Activated T-helper 1 cell treated with anti-CD3 and anti-CD28 coated beads, Interleukin-2, amount 50 U/mL, for 16 hours (primary cell): ENCODE measurements at places on chromosomes 5 and 9.

DNA sequence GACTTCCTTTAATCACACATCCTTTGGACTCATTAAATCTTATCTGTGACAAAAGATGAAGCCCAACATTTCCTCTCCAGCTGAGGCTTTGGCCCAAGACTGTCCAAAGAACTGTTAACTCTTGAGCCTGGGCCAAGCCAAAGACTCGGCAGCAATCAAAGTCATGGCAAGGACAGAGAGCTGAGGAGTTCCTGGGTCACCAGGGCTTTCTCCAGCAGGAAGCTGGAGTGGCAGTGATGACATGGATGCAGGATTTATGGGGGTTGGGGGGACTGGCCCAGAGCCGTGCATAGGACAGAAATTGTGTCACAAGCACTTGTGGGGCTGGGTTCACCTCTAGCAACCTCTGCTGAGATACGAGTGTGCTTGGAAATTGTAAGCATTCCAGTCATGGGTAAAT lies 440.3 kb downstream of the PLK2 start:
- DNase-seq = no peak

- no peak for DNase-seq
These were observed 540.2 kb upstream of the TRPC7 start for GRCh38 chr5:136905571-136905970.

DNA sequence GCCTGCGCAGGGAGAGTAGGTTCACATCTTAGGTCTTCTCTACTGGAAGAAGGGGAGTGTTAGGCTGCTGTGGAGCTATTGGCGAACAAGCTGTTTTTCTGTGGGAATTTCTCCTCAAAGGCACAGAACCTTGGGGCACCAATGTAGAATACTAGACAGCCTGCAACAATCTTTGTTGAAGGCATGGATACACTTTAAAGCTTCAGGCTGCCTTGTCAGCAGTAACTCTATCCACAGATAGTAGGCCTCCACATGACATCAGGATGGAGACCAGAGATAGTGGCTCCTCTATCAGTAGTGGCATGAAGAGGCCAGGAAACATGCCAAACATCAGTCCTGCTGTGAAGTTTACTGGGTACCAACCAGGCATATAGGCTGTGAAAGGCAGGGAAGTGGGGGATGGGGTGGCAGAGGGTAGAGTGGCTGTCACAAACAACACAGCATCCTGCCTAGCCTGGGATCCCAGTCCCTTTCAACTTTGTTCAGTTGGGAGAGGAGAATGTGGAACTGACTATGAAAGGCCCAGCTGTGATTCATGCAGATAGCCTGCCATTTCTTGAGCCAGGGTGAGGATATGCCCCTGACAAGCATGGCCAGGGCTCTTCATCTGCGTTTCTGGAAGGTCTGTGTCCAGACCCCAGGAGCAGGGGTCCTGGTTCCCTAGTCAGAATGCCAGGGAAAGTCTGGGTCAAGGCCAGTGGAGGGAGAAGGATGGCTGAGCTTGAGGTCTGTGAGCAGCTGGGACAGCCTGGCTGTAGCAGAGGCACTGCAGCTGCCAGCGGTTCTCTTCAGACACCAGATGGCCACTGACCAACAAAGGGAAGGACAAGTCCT lies 1.0 kb upstream of the HK3 start:
- DNase-seq = no peak

- DNase-seq = no peak
These were observed 44.0 kb upstream of the PCA3 start for GRCh38 chr9:76720245-76720644.

- DNase-seq = no peak
These were observed 29.8 kb upstream of the SEC16A start for GRCh38 chr9:136512651-136513071.

DNA sequence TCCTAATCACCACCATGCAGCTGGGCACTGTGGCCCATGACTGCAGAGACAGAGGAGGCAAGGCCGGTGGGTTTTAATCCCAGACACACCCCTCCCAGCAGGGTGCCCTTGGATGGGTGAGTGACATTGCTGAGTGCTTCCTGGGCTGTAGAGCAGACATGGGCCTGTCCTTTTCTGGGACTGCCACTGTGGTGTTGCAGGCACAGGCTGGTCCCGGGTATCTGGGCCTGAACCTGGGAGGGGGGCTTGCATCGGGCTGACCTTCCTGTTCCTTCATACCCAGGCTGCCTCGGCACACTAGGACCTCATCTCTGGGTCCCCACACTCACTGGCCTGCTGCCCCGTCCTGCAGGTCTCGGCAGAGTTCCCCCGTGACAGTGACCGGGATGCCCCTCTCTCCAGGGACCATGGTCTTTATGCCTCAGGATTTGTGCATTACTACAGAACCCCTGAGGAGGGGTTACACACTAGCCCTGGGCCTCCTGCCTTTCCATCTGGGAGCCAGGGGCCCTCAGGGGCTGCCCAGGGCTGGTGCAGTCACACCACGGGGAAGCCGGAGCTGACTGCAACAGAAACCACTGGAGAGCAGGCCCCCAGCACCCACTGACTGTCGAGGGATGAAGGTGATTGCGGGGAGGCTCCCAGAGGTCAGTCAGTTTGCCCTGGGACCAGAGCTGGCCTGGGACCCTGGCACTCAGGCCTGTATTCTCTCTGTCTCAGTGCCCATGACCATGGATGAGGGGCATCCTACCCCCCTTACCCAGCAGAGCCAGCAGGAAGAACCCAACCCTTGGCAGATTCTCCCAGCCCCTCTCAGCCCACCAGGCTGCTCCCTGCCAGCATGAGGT lies 8.9 kb upstream of the SLC25A48 start:
- no peak for DNase-seq

DNA sequence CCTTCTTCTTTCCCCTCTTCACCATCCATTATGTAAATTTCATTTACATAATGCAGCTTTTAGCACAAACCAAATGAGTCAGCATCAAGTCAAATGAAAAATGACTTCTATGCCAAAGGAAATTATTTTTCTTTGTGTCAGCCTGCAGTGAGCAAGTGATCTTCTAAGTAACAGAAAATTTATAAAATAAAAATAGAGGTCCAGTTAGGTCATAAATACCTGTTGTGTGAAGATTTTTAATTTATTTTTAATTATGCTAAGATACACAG lies 16.7 kb upstream of the THG1L start:
- DNase-seq = no peak
